ENCODE measurements at places on chromosomes 3 and 15.

DNA sequence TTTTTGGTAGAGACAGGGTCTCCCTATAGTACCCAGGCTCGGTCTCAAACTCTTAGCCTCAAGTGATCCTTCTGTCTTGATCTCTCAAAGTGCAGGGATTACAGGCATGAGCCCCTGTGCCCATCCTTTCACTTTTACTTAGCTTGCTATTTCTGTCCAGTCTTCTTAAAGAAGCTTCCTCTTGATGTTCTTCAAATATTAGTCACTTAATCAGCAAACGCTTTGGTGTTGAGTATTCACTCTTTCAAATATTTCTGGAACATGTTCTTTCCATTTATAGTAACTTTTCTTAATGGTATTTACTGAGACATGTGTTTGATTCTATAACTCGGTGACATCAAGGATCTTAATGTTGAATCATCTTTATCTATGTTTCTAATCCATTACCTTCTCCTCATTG is 122.1 kb downstream of the CNTN6 start:
- no peak for DNase-seq

GRCh38 chr15:52217186-52217585 is 26.0 kb upstream of the GNB5 start:
- no peak for DNase-seq

DNA sequence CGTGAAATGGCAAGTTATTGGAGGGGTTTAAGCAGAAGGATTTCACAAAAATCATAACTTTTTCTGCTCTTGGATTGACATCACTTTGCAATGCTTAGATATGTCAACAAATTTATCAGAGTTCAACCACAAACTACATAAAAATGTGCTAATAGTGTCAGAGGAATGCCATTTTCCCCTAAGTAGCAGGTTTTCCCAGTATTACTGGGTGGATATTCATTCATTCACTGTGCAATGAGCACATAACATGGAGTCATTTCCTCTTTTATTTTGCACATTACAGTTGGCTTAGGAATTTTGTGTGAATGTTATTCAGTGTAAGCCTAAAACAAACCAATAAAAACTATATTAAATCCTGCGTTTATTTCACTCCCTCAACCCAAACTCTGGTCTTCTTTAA is 537.3 kb upstream of the MCTP2 start:
- no peak for DNase-seq

DNA sequence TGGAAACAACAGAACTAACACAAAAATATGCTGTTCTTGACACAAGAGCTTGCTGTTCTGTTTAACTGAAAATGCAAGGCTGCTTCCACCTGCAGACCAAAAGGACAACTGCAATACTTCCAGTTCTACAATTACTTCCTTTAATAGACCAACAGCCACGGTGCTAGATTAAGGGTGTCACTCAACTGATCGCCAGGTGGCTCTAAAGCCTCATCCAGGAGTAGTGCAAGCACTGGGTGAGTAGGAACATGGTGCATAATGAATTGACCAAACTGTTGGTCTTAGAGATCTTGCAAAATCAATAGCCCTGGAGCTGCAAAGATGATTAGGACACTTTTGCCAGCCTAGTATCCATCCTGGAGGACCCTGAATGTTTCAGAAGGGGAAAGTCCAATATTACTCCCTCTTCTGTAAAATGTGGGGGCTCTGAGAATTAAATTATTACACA is 3.6 kb upstream of the CLDN16 start:
- DNase-seq = peak; percentile 12

GRCh38 chr15:89998923-89999675 is 2.0 kb upstream of the ZNF710 start:
- DNase-seq = no peak

GRCh38 chr3:124121379-124122312 is 129.7 kb upstream of the ROPN1 start:
- no peak for DNase-seq

GRCh38 chr3:14203521-14204079 is 25.0 kb downstream of the LSM3 start:
- peak; percentile 69 for DNase-seq

DNA sequence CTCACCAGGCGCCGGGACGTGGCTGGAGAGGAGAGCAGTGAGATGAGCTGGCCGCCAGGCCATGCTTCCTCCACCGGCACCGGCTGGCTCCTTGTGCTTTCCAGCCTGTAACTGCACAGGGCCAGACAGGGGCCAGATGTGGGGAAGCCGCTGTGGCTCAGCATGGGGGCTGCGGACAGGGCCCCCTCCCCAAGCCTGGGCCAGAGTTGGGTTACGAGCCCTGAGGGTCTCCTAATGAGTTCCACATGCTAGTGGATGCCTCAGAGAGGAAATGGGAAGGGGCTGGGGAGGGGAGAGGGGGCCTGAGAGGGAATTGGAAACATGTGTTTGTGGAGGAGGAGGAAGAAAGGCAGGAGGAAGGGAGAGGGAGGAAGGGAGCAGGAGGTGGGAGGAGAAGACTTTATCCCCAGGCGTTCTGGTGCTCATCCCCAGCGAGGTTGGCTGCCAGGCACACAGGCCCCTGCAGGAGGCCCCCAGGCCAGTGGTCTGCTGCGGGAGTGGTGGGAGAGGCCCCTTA is 11.7 kb upstream of the DUSP7 start:
- DNase-seq = no peak

- no peak for DNase-seq
Measured at GRCh38 chr3:189049458-189050236, 122.1 kb upstream of the TPRG1 start.

DNA sequence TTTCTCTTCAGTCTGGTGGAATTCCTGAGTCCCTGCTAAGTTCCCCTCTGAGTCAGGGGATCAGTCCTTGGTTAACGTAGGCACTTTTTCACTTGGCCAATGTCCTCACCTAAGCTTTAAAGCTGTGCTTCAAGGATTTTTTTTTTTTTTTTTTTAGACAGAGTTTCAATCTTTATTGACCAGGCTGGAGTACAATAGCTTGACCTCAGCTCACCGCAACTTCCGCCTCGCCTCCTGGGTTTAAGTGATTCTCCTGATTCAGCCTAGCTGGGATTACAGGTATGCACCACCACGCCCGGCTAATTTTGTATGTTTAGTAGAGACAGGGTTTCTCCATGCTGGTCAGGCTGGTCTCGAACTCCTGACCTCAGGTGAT is 220.3 kb downstream of the STT3B start:
- DNase-seq = no peak

DNA sequence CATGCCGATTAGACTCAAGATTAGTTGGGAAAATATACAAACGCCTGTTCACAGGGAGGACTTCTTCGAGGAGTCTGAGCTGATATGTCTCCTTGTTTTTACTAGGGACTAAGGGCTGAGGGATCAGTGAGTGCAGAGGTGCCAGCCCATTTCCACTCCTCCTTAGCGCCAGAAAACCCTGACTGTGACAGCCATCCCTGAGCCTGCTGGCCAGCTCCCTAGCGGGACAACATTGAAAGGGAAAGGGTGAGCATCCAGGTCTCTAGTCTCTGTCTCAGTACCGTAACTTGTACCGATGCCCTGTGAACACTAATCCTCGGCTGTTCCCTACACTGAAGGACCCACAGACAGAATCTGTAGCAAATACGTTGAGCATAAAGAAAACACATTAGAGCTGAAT is 243.4 kb downstream of the WNT5A start:
- no peak for DNase-seq

DNA sequence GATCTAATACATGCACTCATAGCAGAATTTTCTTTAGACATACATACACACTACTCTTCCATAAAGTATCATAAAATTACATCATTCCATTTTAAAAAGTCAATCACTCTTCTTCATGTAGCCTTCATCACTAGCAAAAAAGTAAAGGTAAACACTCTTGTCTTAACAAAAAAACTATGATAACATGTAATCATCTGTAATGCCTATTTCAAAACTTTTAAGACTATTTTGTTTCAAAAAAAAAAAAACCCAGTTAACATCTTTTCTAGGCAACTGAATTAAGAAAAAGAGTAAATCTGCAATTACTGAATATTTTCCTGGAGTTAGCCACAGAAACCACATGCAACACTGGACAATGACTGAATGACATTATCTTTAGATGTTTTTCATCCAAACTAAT is 4.8 kb downstream of the TBC1D5 start:
- no peak for DNase-seq

Data from GM04504 (cell line).